Sigmoid colon (tissue), 7 donors: ENCODE measurements at places on chromosomes 2 and 18. TPM values are rescaled to one million over a fixed set of nuclear protein-coding genes. Genes with fewer than 3 reads are reported as not detected.

- peaks cover 28% of the 10 kb centered on the region for H3K4me1 ChIP-seq
- peak overlapping the region; percentile 70 for H3K27ac ChIP-seq
- no peak overlapping the region for H3K4me3 ChIP-seq
- peak; percentile 81 for DNase-seq
- H3K36me3 ChIP-seq: no peaks in the 10 kb centered on the region
Observed at GRCh38 chr2:231640641-231641111, 48.0 kb downstream of the TEX44 start.

GRCh38 chr2:152440460-152440859 is 105.5 kb downstream of the FMNL2 start:
- no peaks in the 10 kb centered on the region for H3K27me3 ChIP-seq
- H3K4me1 ChIP-seq: peaks cover 20% of the 10 kb centered on the region
- no peak overlapping the region for H3K27ac ChIP-seq
- no peak for DNase-seq
- no peaks in the 10 kb centered on the region for H3K36me3 ChIP-seq
- no peak overlapping the region for H3K4me3 ChIP-seq

DNA sequence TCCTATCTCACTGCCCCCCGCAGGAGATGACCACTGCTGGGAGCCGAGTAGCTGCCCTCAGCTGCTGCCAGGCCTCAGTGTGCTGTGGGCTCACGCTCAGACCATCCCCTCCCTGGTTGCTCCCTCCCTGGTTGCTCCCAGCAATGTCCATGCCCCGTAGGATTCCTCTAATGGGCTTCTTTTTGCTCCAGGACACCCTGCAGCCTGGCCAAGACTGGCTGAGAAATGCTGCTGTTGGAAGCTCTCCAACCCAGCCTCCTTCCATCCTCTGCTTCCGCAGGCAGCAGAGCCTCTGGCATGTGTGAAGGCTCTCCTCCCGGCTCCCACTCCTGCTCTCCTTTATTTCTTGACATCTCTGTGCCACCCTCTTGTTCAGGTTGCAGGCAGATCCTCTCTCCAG is 48.6 kb downstream of the SOX11 start:
- no peaks in the 10 kb centered on the region for H3K4me1 ChIP-seq
- H3K4me3 ChIP-seq: no peak overlapping the region
- no peaks in the 10 kb centered on the region for H3K36me3 ChIP-seq
- no peak overlapping the region for H3K27ac ChIP-seq
- no peaks in the 10 kb centered on the region for H3K27me3 ChIP-seq

DNA sequence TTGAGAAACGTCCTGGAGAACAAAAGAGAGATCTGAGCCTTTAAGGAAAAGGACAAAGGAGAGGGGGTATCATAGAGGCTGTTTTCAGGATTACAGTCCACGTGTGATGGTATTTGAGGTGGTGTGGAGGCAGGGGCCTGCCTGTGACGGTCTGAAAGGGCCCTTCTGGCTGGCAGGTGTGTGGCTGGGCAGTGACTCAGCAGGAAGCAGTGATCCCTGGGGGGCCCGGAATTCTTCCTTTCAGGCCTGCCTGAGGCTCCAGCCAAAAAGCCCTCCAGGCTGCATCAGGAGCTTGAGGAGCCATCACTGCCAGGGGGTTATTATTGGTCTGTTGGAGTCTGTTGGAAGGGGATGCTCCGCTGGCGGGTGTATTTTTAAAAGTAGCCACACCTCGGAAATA is 97.2 kb upstream of the TMEM18 start:
- no peaks in the 10 kb centered on the region for H3K4me1 ChIP-seq
- H3K27me3 ChIP-seq: no peaks in the 10 kb centered on the region
- no peaks in the 10 kb centered on the region for H3K36me3 ChIP-seq

DNA sequence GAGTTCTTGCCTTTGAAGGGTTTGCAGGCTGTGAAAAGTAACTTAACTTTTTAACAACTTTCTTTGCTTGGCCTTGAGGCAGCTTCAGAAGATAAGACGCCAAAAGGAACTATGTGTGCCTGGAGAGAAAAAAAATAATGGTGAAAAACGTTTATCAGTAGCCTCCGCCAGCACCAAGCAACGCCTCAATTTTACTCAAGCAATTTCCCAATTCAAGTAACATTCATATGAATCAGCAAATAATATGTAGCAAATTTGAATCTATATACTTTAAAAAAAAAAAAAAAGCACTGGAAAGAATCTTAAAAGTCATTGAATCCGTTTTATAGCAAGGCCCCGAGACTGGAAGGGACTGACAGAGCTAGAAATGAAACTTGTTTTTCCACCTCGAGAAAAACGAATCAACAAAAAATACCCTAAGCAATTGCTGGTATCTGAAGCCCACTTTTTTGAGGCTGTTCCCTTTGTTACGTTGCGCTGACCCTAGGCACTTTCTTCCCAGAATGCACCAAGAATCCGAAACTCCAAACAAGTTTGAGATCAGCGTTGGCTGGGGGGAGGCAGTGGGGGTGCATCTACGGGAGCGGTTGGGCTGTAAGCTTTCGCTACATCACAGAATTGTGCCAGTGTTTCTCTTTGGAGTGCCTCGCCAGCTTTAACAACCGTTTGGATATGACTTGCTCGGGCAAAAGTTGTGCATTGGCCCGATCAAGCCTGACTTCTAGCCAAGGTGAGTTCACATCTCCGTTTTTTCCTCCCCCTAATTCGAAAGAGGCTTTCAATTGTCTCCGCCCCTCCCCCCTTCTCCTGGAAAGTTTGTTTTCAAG is 2.7 kb upstream of the TGIF1 start:
- peak; percentile 82 for DNase-seq
- H3K27me3 ChIP-seq: no peaks in the 10 kb centered on the region
- no peaks in the 10 kb centered on the region for H3K36me3 ChIP-seq
- H3K4me3 ChIP-seq: peak overlapping the region; percentile 67
- no peaks in the 10 kb centered on the region for H3K4me1 ChIP-seq
- peak overlapping the region; percentile 100 for H3K27ac ChIP-seq

DNA sequence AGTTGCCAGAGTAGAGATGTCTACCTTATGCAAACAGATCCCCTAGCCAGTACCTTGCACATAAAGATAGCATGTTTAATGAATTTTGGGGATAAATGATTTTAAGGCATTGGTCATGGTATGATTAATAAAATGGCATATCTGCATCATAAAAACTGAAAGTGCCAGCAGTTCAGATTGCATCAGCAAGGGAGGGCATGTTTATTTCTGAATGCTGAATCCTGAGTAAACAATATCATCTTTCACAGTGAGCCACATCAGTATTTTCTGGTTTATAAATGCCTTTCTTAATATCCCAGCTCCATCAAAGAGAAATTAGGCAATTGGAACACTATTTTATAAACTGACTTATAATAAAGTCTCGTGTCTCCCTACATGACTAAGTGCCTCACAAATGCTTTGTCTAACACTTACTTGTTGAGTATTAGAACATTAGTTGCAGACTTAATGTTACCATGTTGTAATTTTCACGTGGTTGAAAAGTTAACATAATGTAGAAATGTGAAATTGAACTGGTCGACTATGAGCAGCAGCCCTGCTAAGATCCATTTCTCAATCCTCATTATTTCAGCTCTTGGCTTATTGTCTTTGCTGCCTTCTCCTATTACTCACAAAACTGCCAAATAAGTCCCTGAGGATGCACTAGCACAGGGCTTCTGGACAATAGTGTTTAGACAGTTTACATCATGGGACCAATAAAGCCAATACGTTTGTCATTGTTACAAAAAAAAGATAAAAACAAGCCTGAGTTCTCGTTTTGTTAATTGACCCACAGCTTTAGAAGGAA is 48.0 kb downstream of the LANCL1 start:
- no peak for DNase-seq
- no peaks in the 10 kb centered on the region for H3K4me1 ChIP-seq
- H3K4me3 ChIP-seq: no peak overlapping the region
- peak overlapping the region; percentile 60 for H3K27ac ChIP-seq
- H3K36me3 ChIP-seq: no peaks in the 10 kb centered on the region
- no peaks in the 10 kb centered on the region for H3K27me3 ChIP-seq

Gene PSME4
- total RNA-seq: 51.5 TPM

Gene HYCC2
- total RNA-seq: 13.6 TPM

Gene SPHKAP
- total RNA-seq: 0.83 TPM
